ENCODE measurements at places on chromosomes 11 and 22.

GRCh38 chr11:12101318-12101717 is 9.1 kb upstream of the MICAL2 start:
- DNase-seq: no peak

- DNase-seq: no peak
These were observed 199.9 kb downstream of the FAM181B start for GRCh38 chr11:82533628-82534327.

GRCh38 chr11:132343445-132344175 is 973.2 kb downstream of the NTM start:
- no peak for DNase-seq

DNA sequence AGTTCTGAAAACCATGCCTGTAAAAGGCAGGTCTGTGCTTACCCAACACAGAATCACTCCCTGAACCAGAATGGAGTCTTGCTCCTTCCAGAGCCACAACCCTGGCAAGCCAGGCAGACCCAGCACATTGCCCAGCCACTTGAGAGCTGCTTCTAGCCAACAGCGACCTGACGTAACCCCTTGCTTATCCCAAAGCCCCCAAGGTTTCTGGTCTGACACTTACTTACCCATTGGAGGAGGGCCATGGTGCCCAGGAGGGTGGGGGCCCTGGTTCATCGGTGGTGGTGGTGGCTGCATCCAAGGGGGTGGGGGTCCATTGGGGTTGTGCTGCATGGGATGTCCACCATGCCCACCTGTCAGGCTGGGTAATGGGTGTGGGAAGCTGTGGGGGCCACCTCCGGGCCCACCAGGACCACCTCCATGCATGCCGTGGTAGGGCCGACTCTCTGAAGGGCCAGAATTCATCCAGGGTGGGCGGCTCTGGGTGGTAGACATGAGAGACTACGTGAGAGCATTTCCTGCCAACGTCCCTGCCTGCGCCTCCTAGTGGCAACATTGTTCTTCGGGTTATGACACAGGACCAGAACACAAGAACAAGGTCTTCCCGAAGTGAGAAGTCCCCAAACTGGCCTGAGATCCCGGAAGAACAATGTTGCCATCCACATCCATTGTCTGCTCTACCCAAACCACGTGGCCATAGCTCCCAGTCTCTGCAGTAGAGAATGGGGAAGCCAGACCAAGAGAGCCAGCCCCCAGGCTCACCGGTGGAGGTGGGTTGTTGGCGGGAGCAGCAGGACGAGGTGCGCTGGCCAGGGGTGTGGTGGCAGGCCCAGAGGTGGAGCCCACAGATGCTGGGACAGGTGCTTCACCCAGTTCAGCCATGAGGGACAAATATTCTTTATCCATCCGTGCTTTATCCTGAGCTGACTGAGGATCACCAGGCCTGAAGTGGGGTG is 7.8 kb upstream of the PYGM start:
- DNase-seq: peak; percentile 78

DNA sequence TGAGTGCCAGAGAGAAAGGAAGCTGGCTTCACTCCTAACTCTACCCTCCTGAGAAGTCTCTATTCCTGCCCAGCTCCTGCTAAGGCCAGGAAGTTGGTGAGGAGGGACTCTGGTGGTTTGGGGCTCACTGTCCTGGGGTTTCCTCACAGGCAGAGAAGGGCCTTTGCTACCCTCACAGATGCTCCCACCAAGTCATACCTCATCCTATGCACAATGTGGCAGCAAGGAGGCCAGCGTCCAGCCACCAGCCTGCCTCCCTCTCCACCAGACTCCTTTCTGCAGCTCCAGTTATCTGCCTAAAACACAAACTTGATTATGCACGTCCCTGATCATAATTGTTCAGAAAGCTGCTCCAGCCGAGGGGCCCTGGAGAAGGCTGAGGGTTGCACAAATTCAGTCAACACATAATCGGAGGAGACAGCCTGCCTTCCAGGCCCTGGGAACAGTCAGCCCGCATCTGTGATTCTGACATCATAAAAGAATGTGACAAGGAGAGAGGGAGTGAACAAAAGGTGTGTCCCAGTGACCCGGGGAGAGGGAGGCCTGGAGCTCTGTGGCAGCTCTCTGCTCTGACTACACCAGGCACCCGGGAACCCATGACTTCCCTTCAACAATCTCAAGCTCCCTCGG is 28.8 kb downstream of the DKK3 start:
- DNase-seq: no peak

GRCh38 chr22:23144932-23145877 is at the start of gene RAB36:
Gene RAB36 (plus strand): TSS chr22:23145477. CDS start chr22:23146617, 1,140 bp downstream.
- peak; percentile 75 for DNase-seq

DNA sequence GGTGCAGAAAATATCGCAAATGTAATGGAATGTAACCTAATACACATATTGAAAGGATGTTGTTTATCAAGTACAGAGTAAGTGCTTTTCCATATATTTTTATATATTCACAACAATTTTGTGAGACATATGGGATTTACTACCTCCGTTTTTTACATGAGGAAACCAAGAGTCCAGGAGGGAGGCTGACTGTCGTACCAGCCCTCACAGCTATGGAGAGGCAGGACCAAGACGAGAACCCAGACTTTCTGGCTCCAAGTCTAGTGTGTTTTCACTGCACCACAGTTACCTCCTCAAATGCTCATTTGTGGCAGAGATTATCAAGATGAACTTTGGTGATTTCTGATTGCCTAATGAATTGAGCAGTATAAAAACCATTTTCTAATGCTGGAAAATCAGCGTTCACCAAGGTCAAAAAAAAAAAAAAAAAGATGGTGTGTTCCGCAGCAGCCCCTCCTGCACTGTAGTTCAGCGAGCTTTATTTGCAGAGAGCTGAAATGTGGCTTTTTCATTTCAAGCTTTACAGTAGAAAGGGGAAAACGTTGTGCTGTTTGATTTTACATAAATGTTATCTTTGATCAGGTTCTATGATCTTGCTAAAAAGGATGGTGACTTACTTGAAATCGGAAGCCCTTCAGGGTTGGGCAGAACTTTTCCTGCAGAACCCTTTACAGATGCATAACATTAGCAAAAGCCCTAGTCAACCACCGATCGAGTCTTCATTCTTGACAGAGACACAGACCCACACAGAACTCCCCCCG is 44.7 kb upstream of the WEE1 start:
- DNase-seq: no peak

- no peak for DNase-seq
These were observed 4.4 kb upstream of the FBXO3 start for GRCh38 chr11:33778675-33779074.

- no peak for DNase-seq
These were observed 37.6 kb upstream of the BIRC3 start for GRCh38 chr11:102279641-102280170.
